SK-N-SH (cell line): ENCODE measurements at places on chromosomes 12 and 14. TPM values are rescaled to one million over a fixed set of nuclear protein-coding genes. Genes with fewer than 3 reads are reported as not detected.

The KRT71 gene
- polyA plus RNA-seq: not detected in 2 replicates

The RHEBL1 gene
- 2.2 and 2.3 TPM in 2 replicates for polyA plus RNA-seq

The LRCOL1 gene
- 0.44 and 1.1 TPM in 2 replicates for polyA plus RNA-seq

The FSCB gene
- polyA plus RNA-seq: not detected in 2 replicates

The RIN3 gene
- polyA plus RNA-seq: 5.8 and 12.4 TPM in 2 replicates
